NCI-H1048 (cell line): ENCODE measurements at places on chromosomes 3 and 15.

- no peak for DNase-seq
Measured at GRCh38 chr15:91561371-91562100, 292.0 kb upstream of the SLCO3A1 start.

DNA sequence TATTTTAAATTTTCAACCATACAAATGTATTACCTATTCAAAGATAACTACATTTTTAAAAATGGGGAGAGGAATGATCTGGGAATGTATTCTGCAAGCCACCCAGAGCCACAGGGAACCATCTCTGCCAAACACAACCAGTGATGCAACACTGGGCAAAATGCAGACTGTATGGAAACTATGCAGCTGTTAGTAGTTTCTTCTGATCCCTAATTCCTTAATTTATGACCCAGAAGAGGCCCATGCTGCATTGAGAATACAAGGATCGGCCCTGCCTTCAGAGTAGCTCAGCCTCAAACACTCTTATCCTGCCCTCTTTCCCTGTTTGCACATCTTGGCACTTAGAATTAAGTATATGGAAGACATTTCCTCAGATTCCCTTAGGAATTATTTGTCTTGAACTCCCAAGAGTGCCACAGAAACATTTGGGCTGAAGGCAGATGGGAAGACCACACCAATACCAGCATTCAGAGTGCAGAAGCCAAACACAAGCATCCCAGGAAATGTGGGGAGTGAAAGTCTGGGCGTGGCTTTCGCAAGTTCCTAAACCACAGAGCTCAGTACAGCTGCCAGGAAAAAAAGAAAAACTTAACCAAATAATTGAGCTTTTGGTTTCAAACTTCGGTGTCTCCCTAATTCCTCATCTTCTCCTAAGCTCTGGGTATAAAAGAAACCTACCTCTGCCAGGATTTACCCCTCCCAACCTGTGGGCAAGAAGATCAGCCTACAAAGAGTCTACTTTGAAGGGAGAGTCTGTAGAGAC is 5.3 kb downstream of the SNUPN start:
- DNase-seq: no peak

GRCh38 chr3:195020185-195020584 is 250.8 kb downstream of the XXYLT1 start:
- DNase-seq: no peak

GRCh38 chr3:100083209-100083608 is 31.1 kb downstream of the FILIP1L start:
- no peak for DNase-seq

DNA sequence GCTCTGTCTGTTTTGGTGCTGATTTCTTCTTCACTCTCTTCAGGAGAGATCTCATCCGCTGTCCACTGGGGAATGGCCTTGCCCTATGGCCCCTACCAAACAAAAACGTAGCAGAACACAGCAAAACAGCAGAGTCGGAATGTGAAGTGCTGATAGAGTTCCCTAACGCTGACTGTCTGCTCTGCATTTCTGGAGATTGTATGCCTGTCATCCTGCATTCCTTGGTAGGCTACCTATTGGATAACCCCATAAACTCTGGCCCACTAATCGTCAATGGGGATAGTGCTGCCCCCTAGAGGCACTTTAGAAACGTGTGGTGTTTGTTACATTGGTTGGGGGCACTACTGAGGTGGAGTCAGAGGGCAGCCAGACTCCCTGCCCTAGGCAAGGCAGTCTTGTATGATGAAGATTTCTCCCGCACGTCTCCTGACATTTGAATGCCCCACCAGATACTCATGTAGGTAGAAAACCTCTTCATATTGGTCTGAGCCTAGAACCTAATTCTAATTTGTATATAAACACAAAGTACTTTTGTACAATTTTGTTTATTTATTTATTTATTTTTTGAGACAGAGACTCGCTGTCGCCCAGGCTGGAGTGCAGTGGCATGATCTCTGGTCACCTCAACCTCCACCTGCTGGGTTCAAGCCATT is 15.6 kb upstream of the MAGEF1 start:
- DNase-seq: peak; percentile 54

- DNase-seq: no peak
Measured at GRCh38 chr3:16452261-16452660, 61.2 kb downstream of the RFTN1 start.

GRCh38 chr3:119703820-119704531 is 1.2 kb downstream of the CFAP91 start:
- DNase-seq: no peak

- no peak for DNase-seq
Measured at GRCh38 chr3:134852132-134852531, 57.1 kb downstream of the EPHB1 start.

GRCh38 chr3:45986303-45986982 is 9.2 kb downstream of the FYCO1 start:
- no peak for DNase-seq

GRCh38 chr3:162368417-162368816 is 871.8 kb downstream of the OTOL1 start:
- DNase-seq: no peak

GRCh38 chr3:155658671-155659261 is 86.1 kb downstream of the PLCH1 start:
- no peak for DNase-seq

DNA sequence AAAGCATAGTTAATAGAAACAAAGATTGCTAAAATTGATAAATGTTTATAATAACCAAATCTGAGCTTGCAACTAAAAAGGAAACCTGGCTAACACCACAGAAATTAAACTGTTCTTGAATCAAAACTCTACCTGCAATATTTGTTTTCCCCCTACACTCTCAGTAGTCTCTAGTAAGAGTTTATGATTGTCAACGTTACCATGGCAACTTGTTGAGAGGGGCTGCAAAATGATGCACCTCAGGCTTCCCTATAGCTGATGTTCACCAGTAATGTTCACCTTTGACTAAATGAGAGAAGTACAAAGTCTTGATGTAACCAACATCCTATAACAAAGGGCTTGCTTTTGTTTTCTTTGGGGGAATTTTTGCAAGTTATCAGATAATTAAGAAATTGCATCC is 101.1 kb upstream of the FHIT start:
- DNase-seq: no peak

GRCh38 chr3:66822186-66823008 is 175.7 kb upstream of the KBTBD8 start:
- peak; percentile 45 for DNase-seq

- DNase-seq: no peak
Measured at GRCh38 chr15:93261845-93262244, 172.8 kb upstream of the RGMA start.

DNA sequence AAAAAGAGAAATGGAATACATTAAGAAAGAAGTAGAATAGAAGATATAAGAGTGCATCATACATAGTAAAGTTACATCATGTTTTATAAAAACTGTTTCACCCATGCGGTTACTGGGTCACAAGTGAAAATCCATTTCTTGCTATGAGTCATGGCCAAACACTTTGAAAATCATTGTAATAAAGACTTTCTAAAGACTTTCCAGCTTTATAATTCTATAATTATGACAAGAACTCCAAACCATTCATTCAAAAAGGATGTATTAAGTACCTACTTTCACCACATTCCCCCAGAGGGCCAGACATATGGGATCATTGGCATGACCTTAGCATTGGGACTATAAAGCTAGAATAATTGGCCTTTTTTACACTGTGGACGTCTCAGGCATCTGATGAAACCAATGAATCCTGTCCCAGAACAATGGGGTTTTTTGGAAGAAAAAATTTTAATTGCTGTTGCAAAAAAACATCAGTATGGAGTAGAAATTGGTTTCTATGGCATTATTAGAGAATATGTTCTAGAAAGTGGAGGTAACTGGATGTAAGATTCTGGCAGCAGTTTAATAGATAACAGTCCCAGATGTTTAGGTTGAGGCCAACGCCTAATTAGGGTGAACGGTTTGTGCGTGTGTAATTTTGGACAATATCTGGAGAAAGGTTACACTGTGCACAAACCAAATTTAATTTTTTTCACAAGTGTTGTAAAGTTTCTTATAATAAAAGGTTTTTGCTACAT is 3.3 kb upstream of the SKIC8 start:
- DNase-seq: no peak

DNA sequence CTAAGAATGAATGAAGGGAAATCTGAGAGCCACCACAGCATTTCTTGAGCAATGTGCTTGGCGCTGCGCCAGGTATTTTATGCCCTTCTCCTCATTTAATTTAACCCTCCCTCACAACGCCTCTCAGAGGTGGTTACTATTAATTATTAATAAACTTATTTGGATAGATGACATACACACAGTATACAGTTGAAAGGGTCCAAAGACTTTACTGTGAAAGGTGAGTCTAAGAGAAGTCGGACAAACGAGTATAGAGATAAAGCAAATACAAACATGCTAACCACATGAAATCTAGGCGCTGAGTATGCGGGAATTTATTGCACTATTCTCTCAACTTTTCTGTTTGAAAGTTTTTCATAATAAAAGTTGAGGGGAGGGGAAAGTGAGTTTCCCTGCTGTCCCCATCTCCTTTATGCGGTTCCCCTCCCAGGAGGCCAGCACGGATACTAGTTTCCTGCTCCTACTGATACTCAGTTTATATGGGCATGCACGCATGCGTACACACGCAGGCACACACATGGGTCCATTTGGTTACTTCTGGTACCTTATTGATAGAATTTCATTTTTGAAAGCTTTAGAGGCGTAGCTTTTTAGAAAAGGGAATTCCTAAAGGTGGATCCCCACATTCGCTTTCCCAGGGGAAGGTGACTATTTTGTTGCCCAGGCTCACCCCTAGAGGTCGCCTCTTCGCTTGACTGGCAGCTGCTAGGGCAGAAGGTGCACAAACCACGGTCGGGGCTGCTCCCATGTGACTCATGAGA is 28.5 kb upstream of the KCTD6 start:
- peak; percentile 16 for DNase-seq

DNA sequence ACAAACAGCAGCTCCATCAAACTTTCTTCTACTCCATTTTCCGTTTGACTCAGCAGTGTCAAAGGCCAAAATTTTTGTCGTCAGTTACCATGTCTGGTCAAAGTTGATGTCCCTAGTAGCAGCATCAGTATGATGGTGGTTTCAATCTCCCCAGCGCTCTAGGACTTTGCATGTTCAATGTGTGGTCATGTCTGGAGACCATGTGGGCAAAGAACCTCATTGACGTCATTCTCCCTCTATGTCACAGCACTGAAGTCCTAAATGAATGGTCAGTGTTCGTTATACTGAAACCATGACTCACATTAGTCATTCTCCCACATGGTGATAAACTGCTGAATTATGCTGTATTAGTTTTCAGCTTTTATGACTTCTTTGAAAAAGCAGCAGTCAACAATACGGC is 23.2 kb downstream of the SHC4 start:
- DNase-seq: no peak

GRCh38 chr3:13536432-13536831 is 12.5 kb upstream of the FBLN2 start:
- no peak for DNase-seq

- DNase-seq: no peak
Measured at GRCh38 chr15:64813075-64813474, 12.4 kb downstream of the PIF1 start.

DNA sequence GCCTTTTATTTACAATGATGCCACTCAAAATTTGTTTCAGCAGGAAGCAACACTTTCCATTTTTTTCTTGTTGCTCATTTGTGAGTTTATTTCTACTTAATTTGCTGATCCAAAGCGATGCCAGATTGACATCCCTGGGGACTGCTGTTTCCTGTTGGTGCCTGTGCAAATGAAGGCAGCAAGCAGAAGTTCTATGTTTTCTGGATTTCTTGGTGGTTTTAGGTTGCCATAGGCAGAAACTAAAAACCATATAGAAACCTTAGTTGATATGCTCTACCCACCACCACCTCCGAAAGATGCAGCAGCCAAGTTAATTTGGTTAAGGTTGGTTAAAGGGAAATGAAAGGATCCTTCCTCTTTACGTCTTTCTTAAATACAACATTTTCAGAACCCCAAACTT is 356.2 kb downstream of the RBMS3 start:
- DNase-seq: no peak

DNA sequence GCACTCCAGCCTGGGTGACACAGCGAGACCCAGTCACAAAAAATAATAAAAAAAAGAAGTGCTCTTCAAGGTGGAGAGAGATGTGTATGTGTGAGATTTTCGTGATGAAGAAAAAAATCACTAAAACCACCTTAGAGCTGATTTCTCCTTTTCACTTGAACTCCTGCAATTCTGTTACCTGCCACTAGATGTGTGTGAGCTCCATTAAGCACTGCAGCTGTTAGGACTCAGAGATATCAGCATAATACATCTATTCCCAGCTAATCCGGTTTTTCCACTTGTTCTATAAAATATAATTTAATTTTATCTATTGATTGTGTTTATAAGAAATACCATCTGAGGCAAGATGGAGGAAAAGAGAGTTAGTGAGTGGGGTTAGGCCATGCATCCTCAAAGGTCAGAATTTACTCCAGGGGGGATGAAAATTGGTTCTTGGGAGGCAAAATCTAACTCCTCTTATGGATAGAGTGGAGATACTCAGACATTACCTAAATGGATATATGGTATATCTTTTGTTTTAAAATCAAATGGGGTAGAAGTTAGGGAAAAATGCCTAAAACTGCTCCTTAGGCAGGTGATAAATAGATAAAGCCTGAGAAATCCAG is 152.7 kb downstream of the IL20RB start:
- DNase-seq: no peak
